ENCODE measurements at places on chromosomes 7 and 10. TPM values are rescaled to one million over a fixed set of nuclear protein-coding genes. Genes with fewer than 3 reads are reported as not detected.

- no peak for DNase-seq
- H3K36me3 ChIP-seq = no peaks in the 10 kb centered on the region
Measured at GRCh38 chr7:79709574-79710409, 256.3 kb upstream of the MAGI2 start.

DNA sequence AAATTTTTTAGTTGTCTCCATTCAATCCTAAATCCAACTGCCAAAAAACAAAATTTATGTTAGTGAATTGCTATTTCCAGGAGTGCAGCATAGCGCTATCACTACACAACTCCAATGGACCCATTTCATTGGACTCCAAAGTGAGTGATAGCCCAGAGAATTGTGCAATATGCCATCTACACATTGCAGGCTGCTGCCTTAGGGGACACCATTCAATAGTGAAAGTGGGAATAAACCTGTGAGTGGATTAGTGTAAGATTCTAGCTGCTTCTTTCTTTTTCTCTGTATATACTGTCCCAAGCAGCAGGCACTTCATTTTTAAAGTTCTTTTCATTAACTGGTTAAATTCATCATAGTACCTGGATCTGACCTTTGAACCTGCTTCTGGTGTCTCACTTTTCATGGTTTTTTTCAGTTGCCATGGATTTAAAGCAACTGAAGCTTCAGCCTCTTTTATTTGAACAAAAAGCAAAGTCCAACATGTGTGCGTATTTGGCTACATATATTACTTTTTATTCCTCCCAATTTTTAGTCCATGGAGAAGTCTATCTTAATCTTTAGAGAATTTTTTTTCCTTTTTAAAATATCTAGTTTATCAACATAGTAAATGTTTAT is 97.3 kb downstream of the DGKB start:
- no peaks in the 10 kb centered on the region for H3K27me3 ChIP-seq
- no peaks in the 10 kb centered on the region for H3K4me1 ChIP-seq
- no peak overlapping the region for H3K27ac ChIP-seq
- H3K36me3 ChIP-seq = no peaks in the 10 kb centered on the region
- no peak overlapping the region for H3K4me3 ChIP-seq
- DNase-seq = no peak

GRCh38 chr7:99141841-99142726 is 1.8 kb downstream of the SMURF1 start:
- peak overlapping the region; percentile 50 for H3K4me3 ChIP-seq
- no peaks in the 10 kb centered on the region for H3K36me3 ChIP-seq
- peaks cover 17% of the 10 kb centered on the region for H3K4me1 ChIP-seq
- H3K27me3 ChIP-seq = no peaks in the 10 kb centered on the region
- peak overlapping the region; percentile 98 for H3K27ac ChIP-seq

The VIPR2 gene
- 2.8 TPM for total RNA-seq

- H3K36me3 ChIP-seq = no peaks in the 10 kb centered on the region
- no peaks in the 10 kb centered on the region for H3K27me3 ChIP-seq
- H3K4me1 ChIP-seq = no peaks in the 10 kb centered on the region
- no peak for DNase-seq
- no peak overlapping the region for H3K4me3 ChIP-seq
- no peak overlapping the region for H3K27ac ChIP-seq
Measured at GRCh38 chr7:18455606-18456005, 39.9 kb upstream of the HDAC9 start.

GRCh38 chr7:79176859-79177477 is 276.5 kb downstream of the MAGI2 start:
- H3K4me1 ChIP-seq = no peaks in the 10 kb centered on the region
- no peaks in the 10 kb centered on the region for H3K36me3 ChIP-seq
- H3K4me3 ChIP-seq = no peak overlapping the region
- peak; percentile 58 for DNase-seq

- no peak for DNase-seq
- no peaks in the 10 kb centered on the region for H3K36me3 ChIP-seq
- no peak overlapping the region for H3K4me3 ChIP-seq
- peak overlapping the region; percentile 44 for H3K27ac ChIP-seq
- no peaks in the 10 kb centered on the region for H3K27me3 ChIP-seq
Measured at GRCh38 chr7:42574685-42575084, 337.2 kb downstream of the C7orf25 start.

DNA sequence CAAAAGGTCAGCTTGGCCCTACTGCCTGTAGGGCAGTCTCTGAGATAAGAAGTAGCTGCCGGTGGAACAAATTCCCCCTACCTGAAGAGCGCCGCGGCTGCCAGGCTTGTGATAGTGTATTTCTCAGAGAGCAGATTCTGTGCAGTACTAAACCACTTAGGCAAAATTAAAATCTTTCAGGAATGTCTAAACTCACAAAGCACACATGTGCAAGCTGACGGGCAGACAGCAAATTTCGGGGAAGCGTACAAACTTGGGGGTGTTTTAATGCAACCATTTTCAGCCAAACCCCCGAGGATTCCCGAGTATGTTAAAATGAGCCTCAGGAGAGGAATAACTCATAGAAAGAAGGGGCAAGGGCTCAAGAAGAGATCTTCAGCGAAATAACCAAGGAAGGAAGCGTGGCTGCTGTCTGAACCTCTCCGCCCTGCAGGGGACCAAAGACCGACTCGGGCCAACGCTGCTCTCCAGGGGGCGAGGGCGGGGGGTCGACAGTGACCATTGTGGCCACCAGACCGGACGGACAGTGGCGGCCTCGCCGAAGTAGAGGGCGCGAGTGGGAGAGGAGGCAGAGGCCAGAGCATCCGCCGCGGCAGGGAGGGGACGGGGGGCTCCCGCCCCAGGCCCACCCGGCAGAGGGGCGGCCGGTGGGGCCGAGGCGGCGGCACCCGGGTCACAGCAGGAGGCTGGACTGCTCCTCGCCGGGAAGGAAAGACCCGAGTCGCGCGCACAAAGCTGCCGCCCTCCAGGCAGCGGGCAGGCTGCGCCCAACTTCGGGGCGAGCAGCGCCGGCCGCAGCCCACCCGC is 819 bp downstream of the HYCC1 start:
- peak overlapping the region; percentile 25 for H3K4me3 ChIP-seq
- peak overlapping the region; percentile 9 for H3K27ac ChIP-seq
- no peaks in the 10 kb centered on the region for H3K27me3 ChIP-seq
- H3K4me1 ChIP-seq = peaks cover 14% of the 10 kb centered on the region

The SMIM30 gene
- total RNA-seq = 103 TPM

DNA sequence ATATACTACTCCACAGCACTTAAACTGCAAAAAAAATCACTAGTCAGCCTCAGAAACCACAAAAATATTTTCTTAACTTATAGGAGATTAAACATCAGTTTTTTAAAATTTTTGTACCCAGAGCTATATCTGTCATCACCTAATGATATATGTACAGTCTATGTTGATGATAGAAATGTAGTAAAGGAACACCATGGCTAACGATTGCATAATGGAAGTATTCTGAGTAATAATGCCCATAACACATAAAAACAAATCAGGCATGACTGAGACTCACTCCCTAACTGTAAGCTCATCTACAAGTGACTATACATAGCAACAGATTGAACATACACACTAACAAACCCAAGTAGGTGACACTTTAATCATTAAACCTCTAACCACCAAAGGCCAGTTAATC is 51.3 kb downstream of the TSPAN12 start:
- H3K27ac ChIP-seq = no peak overlapping the region
- no peaks in the 10 kb centered on the region for H3K27me3 ChIP-seq
- H3K36me3 ChIP-seq = no peaks in the 10 kb centered on the region
- H3K4me1 ChIP-seq = no peaks in the 10 kb centered on the region
- DNase-seq = no peak

Measured in hepatocyte (in vitro differentiated cells).